Dorsolateral prefrontal cortex (tissue), 122 donors: ENCODE measurements at places on chromosomes 5 and 9. TPM values are rescaled to one million over a fixed set of nuclear protein-coding genes. Genes with fewer than 3 reads are reported as not detected.

DNA sequence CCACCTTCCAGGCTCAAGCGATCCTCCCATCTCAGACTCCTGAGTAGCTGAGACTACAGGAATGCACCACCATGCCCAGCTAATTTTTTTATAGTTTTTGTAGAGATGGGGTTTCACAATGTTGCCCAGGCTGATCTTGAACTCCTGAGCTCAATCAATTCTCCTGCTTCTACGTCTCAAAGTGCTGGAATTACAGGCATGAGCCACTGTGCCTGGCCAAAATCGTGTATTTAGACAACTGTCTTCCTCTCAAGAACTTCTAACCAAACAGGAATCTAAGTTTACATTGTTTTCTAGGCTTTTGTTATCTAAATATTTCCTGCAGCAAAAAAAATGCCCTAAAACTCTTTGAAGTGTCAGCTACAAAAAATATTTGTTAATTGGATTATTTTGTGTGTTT lies 78.8 kb downstream of the NLN start:
- no peak for DNase-seq

- DNase-seq, result no peak
Observed at GRCh38 chr5:4533457-4534105, 606.5 kb upstream of the ADAMTS16 start.

- DNase-seq, result no peak
Observed at GRCh38 chr5:95868136-95868535, 45.6 kb upstream of the GLRX start.

DNA sequence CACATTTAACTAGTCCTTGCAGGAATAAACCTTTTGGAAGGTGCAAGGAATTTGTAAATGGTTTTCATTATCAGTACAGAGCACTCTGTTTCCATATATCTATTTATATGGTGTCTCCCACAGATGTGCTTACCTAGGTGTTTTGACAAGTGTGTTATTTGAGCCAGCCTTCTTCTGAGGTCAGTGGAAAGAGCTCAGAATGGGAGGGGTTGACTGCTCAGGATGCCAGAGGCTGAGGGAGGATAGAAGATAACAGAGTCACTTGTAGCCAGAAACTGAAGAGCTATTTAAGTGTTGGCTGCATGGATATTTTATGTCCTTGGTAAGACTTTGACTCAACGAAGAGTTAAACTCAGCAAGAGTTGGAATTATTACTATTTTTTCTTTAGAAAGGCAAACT lies 5.0 kb downstream of the CMYA5 start:
- DNase-seq, result no peak

The SHB gene
- 7.4 TPM for total RNA-seq

The SLC34A3 gene
- not detected for total RNA-seq

The PTGES gene
- 5.3 TPM for total RNA-seq
